ENCODE measurements at places on chromosomes 3 and 15.

DNA sequence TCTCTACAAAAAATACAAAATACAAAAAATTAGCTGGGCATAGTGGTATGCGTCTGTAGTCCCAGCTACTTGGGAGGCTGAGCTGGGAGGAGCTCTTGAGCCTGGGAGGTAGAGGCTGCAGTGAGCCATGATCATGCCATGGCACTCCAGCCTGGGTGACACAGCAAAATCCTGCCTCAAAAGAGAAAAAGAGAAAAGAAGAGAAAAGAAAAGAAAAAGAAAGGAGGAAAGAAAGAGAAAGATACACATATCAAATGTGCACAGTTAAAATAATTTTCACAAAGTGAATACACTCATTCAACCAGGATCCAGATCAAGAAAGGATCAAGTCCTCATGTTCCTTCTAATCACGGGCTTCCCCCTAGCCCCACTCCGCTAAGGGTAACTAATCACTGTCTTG lies 5.8 kb upstream of the C15orf61 start:
- no peak for DNase-seq

- DNase-seq, result no peak
Measured at GRCh38 chr15:29400701-29401100, 131.1 kb upstream of the NSMCE3 start.

- no peak for DNase-seq
Measured at GRCh38 chr3:21979706-21980105, 228.7 kb upstream of the ZNF385D start.

- peak; percentile 93 for DNase-seq
Measured at GRCh38 chr3:190862209-190863118, at the start of gene GMNC. Gene GMNC, minus strand, starts transcription at chr3:190862694. Its CDS starts 79 bp downstream, at chr3:190862615.

- no peak for DNase-seq
Measured at GRCh38 chr3:97981886-97982285, 9.7 kb upstream of the RIOX2 start.

- DNase-seq, result no peak
Measured at GRCh38 chr15:71611553-71612396, 198.6 kb upstream of the NR2E3 start.
